Natural killer cell (primary cell): ENCODE measurements at places on chromosomes 6 and 20.

- DNase-seq = no peak
Measured at GRCh38 chr6:43396408-43397149, 27.1 kb upstream of the ZNF318 start.

DNA sequence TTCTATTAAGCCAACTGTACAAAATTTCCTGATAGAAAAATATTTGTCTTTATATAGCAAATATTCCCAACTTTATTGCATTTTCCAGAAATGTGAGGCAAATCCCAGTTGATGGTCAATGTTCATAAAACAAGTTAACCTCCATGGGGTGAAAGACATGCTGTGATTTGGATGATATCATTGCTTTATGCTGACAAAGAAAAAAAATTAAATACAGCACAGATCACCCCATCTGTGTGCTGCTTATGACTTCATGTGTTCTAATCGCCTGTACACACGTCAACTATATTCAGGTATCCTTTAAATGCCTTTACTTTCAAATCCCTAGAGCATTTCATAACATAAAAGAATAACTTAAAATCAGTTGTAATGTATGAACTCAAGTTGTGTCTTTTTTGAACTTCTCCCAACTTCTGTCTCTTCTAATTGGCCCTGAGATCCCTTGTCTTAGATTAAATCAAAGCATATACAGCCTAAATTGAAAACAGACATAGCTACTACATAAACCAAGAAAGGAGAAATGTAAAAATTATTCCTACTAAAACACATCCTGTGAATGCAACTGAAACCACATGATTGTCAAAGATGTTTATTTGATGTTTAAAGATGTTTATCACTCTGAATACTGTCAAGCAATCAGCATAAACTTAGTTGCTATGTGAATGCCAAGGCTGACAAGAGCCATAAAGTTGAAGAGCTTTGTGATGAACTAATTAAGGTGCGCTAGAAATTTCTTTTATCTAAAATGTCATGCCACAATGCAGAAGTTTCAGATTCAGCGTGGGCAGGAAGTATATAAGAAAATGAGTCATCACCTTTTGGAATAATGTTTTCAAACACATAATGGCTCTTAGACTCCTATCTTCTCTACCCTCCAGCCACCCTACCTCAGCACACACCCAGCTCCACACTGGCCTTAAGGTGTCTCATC lies 68.7 kb downstream of the FILIP1 start:
- no peak for DNase-seq

GRCh38 chr6:166289207-166290060 lies 18.8 kb downstream of the PRR18 start:
- no peak for DNase-seq

- DNase-seq = no peak
Measured at GRCh38 chr6:164408868-164409267, 900.5 kb downstream of the C6orf118 start.

DNA sequence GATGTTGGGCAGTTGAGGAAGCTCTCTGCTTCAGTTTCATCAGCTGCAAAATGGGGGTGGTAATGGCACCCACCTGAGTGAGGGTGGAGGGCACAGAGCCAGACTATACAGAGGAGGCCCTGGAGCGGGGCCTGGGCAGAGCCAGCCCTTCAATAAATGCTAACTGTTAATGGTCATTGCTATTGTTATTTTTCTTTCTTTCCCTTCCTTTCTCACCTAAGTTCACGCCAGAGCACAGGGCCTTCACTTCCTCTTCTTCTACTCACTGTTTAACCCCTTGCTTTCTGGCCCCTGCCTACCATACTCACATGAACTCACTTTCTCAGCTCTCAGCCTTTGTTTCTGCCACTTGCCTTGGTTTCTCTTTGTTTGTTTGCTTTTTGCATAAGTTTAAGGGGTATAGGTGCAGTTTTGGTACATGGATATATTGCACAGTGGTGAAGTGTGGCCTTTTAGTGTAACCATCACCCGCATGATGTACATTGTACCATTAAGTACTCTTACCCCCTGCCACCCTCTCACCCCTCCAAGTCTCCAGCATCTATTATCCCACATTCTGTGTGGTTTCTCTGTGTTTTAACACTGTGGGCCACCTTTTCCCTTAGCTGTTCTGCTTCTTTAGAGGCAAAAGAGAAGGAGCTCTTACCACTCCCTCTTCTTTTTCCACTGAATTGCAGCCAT lies 7.5 kb upstream of the RREB1 start:
- DNase-seq = no peak

- DNase-seq = no peak
Measured at GRCh38 chr6:68086199-68086598, 548.9 kb upstream of the ADGRB3 start.

GRCh38 chr6:17687136-17687535 lies 19.6 kb downstream of the NUP153 start:
- no peak for DNase-seq

- DNase-seq = no peak
Measured at GRCh38 chr6:5869261-5869660, 137.5 kb downstream of the NRN1 start.

DNA sequence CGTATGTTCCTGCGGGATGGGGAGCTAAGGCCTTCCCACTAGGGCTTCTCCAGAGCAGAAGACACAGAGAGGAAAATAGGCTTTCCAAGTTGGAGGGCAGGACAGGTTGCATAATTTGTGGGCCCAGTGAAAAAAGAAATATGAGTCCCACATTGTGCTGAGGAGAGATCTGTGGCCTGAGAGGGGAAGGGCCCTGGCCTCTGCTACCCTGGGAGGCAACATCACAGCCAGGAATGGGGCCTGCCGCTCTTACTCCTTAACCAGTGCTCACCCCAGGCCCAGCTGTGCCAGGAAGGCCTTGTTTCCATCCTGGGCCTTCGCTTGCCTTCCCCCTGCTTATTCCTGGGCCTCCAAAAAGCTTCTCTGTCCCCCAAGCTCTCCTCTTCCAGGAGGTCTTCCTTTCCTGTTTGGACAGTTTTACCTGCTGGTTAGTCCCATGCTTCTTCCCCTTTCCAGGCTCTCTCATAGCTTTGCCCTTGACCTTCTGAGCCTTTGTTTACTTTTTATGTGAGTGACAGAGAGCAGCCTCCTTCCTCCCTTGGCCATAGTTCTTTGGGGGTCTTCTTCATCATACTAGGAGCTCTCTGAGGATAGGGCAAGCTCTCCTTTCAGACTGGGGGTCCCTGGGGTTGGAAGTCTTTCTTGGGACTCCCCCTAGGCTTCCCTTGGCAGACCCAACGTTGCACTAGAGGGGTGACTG lies 26.2 kb upstream of the VEGFA start:
- no peak for DNase-seq

DNA sequence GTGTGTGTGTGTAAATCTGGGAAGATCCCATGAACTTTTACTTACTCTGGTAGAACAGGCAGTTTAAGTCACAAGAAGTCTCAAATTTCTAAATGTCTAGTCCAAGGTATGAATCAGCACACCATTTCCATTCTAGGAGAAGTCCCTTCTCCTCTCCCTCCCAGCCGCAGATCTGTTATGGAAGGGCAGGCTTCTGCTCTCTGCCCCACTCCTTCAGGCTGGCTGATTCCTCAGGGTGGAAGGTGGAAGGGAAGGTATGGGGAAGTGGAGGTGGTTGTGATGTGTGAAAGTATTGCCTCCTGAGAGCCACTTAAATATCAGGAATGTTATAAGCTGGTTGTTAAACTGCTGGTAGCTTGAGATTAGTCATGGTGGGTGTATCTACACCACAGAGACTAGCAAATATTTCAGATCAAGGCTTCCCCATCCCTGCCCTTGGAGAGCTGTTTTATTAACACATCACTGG lies 44.5 kb upstream of the LAMA4 start:
- no peak for DNase-seq

- peak; percentile 48 for DNase-seq
Measured at GRCh38 chr20:36384022-36384619, 78.0 kb downstream of the DLGAP4 start.

GRCh38 chr6:46746696-46747095 lies at the start of gene ANKRD66:
Gene ANKRD66, plus strand, starts transcription at chr6:46746933. Its CDS starts 5,016 bp downstream, at chr6:46751949.
- DNase-seq = no peak

- DNase-seq = no peak
Measured at GRCh38 chr6:88910922-88911778, 52.3 kb downstream of the RNGTT start.

DNA sequence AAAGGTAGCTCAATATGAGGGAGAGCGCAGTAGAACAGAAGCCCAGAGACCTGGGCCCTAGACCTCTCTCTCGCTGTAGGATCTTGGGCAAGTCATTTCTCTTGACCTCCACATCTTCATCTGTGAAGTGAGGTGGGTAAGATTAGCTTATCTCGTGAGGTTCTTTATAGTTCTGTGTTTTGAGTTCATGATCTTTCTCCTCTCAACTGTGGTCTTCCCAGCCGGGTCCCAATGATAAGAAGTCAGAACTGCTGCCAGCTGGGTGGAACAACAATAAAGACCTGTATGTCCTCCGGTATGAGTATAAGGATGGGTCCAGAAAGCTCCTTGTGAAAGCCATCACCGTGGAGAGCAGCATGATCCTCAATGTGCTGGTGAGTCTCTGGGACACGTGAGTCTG lies 6.9 kb downstream of the PSMF1 start:
- DNase-seq = no peak

GRCh38 chr20:38674765-38675133 lies 49.5 kb upstream of the SLC32A1 start:
- no peak for DNase-seq

DNA sequence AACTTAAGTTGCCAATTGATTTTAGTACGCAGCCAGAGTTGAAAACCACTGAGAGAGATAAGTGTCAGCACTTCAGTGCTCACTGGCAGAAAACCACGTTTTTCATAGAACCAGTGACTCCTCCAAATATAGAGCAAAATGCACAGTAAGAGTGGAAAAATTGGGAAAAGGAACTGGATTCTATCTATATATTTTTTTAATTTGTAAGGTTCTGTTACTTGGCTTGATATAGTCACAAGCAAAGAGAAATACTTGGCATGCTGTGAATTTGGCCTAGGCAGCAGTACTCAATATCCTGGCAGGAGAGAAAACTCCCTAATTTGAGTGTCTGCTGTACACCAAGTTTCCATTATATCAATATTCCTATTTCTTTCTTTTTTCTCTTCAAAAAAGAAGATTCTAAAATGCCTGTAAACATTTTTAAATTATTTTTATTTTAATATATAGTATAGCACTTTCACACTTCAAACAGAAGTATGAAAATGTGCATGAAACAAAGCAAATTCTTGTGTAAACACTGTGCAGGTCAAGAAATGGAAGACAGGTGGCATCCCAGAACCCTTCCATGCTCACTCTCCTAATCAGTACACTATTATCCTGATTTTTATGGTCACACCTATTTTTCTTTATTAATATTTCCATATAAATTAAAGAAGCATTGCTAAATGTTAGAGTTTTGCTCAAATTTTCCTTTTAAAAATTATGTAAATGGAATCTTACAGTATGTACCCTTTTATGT lies 561.8 kb upstream of the RNF217 start:
- no peak for DNase-seq
